ENCODE measurements at places on chromosomes 16 and 17.

DNA sequence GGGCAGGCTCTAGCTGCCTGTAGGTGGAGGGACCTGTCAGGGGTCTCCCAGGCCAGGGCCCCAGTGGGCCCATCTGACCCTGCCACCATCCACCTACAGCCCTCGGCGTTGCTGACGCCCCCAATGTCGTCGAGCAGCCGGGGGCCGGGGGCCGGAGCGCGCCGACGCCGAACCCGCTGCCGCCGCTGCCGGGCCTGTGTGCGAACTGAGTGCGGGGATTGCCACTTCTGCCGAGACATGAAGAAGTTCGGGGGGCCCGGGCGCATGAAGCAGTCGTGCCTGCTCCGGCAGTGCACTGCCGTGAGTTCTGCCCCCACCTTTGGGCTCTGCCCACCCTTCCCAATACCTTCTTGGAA, 2.2 kb downstream of the FBXL19 start:
- no peak for DNase-seq

- no peak for DNase-seq
Measured at GRCh38 chr16:21703589-21704174, 39.9 kb downstream of the OTOA start.

DNA sequence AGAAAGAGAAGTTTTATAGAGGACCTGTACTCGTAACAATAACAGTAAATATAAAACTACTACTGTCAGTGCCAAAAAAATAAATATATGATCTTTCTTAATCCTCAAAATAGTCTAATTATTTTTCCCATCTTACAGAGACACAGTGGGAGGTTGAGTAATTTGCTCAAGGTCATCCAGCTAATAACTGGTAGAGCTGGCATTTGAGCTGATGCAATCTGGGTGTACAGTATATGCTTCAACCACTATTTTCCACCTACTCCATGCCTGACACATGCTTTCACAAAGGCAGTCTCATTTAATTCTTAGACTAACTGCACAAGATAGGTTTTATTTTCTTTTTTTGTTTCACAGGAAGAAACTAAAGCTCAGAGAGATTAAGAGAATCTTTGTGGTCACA, 33.6 kb downstream of the PIGL start:
- no peak for DNase-seq

- DNase-seq = no peak
Measured at GRCh38 chr17:81302861-81303333, 7.8 kb upstream of the SLC38A10 start.

GRCh38 chr16:68232335-68232734, 3.6 kb downstream of the ESRP2 start:
- no peak for DNase-seq

DNA sequence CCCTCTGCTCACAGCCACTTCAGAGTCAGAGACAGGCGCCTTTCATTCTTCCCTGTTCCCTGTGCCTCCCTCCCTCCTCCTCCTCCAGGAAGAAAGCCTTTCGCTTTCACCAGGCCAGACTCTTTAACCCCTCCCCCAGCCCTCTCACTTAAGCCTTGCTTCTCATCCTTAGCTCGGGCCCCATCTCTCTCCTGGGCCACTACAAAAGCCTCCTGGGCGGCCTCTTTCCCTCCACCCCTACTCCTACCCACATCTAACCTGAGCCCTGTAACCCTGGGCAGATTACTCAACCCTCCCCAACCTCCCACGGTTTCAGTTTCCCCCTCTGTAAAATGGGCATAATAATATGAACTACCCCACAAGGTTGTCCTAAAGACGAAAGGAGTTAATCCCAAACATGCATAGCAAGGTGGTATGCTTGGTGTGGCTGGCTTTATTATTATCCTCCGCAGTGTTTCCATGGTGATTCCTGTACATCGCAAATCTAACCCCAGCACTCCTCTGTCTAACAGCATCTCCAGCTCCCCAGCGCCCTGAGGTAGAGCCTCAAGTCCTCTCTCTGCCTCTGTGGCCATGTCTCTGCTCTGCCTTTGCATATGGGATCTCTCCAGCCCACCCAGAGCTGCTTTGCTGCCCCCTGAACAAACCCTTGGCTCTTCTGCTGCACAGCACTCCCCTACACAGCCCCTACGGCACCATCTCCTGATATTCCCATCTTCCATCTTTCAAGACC, 17.7 kb downstream of the PIMREG start:
- DNase-seq = no peak

GRCh38 chr17:80706463-80706867, 161.8 kb downstream of the RPTOR start:
- no peak for DNase-seq

DNA sequence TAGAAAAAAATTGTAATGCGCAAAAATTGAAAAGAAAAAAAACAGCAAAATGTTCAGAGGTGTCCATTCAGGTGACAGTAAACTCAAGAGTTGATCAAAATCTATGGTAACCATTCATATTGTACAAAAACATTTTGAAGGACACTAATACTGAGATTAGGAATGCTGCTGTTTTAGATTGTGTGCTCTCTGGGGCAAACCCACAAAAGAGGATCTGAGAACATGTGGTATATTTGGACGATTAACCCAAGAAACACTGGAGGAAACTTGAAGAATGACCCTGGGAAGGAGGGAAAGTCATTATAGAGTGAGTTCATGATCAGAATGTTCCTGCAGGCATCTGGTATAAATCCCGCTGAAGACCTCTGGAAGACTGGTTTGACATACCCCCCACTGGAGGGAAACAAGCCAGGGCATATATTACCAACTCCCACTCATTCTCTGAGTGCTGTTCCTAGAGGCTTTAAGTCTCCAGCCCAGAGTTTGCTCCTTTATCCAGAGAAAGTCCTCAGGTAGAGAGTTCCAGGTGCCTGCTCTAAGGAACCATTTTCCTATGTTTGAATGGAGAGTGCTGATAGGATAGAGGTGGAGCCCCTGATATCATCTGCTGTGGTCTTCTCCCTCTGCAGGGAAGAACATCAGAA, 1.2 kb downstream of the KRTAP4-2 start:
- no peak for DNase-seq

DNA sequence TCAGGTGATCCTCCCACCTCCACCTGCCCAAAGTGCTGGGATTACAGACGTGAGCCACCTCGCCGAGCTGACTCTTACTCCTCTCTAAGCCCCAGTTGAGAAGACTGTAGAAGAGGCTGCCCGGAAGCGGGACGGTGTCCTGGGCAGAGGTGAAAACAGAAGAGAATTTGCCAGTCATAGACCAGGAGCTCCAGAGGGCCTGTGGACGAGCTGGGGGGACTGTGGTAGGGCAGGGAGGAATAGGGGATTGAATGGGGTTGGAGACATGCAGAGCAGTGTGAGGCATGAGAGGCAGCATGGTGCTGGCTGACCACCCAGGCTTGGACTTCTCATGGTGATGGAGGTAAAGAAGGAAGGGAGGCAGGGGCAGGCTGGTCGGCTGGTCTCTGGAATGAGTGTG, 17.1 kb upstream of the PHB1 start:
- DNase-seq = no peak

DNA sequence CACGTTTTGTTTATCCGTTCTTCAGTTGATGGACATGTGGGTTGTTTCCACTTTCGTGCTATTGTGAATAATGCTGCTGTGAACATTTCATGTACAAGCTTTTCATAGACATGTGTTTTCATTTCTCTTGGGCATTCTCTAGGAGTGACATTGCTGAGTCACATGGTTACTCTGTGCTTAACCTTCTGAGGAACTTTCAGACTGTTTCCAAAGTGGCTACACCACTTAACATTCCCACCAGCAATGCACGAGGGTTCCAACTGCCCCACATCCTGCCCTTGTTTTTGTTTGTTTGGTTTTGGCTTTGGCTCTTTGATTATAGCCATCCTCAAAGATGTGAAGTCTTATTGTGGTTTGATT, 14.2 kb upstream of the PEMT start:
- no peak for DNase-seq

GRCh38 chr16:47310792-47311211, 150.1 kb downstream of the ITFG1 start:
- DNase-seq = no peak

- DNase-seq = no peak
Measured at GRCh38 chr17:50319306-50320004, 26.5 kb upstream of the XYLT2 start.

GRCh38 chr17:28569446-28569845, 1.9 kb downstream of the PIGS start:
- DNase-seq = no peak

DNA sequence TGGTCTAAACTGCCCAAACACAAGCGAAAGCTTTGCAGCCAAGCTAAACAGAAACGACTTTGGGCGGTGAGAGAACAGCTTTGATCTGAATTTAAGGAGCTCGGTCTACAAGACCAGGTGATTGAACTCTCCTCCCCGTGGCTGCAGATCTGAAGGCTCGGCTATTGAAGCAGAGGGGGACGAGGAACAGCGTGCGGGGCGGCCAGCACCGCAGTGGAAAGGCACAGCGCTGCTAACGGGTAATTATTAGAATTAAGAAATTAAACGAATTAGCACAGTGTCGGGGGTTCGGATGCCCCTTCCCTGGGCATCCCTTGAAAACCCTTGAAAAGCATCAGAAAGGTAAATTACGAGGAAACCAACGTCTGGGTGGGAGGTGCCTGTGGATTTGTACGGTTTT, 431 bp downstream of the TEKT3 start:
- peak; percentile 18 for DNase-seq

DNA sequence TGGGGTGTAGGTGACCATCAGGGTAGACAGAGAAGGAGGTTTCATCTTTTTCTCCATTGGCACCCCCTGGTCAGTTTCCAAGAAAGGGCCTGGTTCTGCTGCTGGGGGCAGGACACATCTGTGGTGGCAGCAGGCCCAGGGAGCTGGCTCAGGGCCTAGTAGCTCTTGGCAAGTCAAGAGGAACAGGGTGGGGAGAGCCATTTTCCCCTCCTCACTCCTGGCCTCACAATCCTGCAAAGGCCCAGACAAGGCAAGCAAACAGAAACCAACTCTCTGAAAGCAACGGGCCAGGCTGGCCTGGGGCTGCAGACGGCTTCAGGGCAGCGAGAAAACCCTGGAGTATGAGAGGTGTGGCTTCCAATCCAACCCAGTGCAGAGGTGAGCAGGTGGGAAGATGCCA, 192.9 kb upstream of the DYNLRB2 start:
- DNase-seq = no peak

DNA sequence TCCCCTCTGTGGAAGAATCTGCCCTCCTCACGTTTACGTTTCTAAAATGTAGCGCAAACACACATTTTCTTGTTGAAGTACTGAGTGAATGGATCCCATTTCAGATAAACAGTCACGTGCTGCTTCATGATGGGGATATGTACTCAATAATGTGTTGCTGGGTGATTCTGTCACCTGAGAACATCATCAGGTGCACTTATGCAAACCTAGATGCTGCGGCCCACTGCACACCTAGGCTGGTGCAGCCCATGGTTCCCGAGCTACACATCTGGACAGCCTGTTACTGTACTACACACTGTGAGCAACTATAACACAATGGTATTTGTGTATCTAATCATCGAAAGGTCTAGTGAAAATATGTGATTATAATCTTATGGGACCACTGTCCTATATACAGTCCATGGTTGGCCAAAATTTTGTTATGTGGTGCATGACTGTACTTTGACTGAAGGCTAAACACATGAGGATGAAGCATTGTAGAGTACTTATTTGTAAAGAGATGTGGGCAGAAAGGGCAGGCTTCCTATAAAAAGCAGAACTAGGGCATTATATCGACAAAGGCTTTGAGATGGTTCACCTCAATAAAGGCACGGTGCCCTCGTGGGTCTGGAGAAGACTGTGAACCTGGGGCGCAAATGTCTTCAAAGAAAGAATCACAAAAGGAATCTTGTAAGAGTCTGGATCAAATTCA, 26.3 kb downstream of the MARF1 start:
- DNase-seq = no peak
